ENCODE measurements at places on chromosomes 11 and 22. TPM values are rescaled to one million over a fixed set of nuclear protein-coding genes. Genes with fewer than 3 reads are reported as not detected.

Gene ART5
- total RNA-seq = 1.7 TPM

Gene RELT
- 6.0 TPM for total RNA-seq

- H3K27ac ChIP-seq = no peak overlapping the region
- no peak overlapping the region for H3K4me3 ChIP-seq
- H3K36me3 ChIP-seq = peaks cover 10% of the 10 kb centered on the region
- H3K27me3 ChIP-seq = no peaks in the 10 kb centered on the region
Measured at GRCh38 chr11:117239295-117239694, 6.8 kb downstream of the RNF214 start.

Gene CAT
- total RNA-seq = 119 TPM

GRCh38 chr11:27991736-27992135 lies 116.2 kb downstream of the KIF18A start:
- no peak overlapping the region for H3K4me3 ChIP-seq
- no peaks in the 10 kb centered on the region for H3K36me3 ChIP-seq
- H3K4me1 ChIP-seq = no peaks in the 10 kb centered on the region

DNA sequence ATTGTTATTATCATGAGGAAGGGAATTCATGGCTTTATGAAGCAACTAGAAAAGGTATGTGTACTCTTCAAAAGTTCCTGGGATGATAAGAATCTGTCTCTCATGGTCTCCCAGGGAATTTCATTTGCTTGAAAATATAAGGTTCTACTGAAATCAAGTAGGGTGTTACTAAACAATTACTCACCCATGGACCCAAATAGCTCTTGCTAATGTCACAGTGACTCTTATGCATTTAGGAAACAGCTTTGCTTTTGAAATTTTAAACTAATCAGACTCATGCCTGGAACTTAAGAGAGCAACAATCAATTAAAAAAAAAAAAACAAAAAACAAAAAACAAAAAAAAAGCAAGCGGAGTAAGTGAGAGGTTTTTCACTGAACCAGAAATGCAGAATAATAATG lies 1546.3 kb upstream of the TENM4 start:
- H3K27ac ChIP-seq = no peak overlapping the region
- H3K4me3 ChIP-seq = no peak overlapping the region
- H3K4me1 ChIP-seq = no peaks in the 10 kb centered on the region
- H3K36me3 ChIP-seq = no peaks in the 10 kb centered on the region
- no peaks in the 10 kb centered on the region for H3K27me3 ChIP-seq

Gene RAG2
- total RNA-seq = not detected

Gene RTL10
- total RNA-seq = 22.7 TPM

- H3K4me1 ChIP-seq = no peaks in the 10 kb centered on the region
- peaks cover 26% of the 10 kb centered on the region for H3K36me3 ChIP-seq
- H3K27me3 ChIP-seq = no peaks in the 10 kb centered on the region
- no peak overlapping the region for H3K4me3 ChIP-seq
- H3K27ac ChIP-seq = no peak overlapping the region
Measured at GRCh38 chr11:110606415-110606814, 105.8 kb downstream of the ARHGAP20 start.

DNA sequence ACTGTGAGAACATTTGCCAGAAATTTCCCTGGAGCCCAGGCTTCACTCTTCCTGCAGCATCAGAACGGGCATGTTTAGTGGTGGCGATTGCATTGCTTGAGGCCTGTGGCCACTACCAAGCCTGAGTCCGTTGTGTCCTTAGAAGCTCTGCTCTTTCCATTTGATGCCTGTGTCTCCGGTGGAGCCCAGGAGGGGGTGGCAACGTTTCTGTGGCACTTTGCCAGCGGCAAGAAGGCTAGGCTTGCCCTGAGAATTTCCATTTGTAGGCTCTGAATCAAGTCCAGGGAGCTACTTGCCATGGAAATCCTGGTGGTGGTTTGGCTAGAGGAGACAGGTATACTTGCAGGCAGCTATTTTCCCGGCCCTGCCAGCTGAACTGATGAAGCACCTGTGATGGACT lies 47.1 kb downstream of the ADAMTS8 start:
- no peak overlapping the region for H3K27ac ChIP-seq
- no peak overlapping the region for H3K4me3 ChIP-seq
- H3K36me3 ChIP-seq = no peaks in the 10 kb centered on the region
- no peak for DNase-seq

Gene ZNF70
- 5.8 TPM for total RNA-seq

DNA sequence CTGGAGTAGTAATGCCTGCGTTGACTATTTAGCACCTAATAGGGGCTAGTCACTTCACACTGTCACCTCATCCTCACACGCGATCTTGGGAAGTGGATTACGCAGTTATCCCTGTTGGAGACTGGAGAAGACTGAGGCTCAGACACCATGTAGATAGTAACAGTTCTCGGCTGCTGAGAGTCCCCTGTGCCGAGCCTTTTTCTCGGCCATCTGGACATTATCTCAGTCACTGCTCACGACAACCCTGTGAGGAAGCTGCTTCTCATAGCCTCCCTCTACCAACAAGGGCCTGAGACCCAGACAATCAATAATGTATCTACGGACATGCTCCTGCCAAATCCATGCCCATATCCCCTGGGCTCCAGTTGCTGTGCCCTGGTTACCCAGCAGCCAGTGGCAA lies 25.9 kb downstream of the SCUBE1 start:
- H3K27ac ChIP-seq = no peak overlapping the region
- H3K4me3 ChIP-seq = no peak overlapping the region
- H3K36me3 ChIP-seq = no peaks in the 10 kb centered on the region

DNA sequence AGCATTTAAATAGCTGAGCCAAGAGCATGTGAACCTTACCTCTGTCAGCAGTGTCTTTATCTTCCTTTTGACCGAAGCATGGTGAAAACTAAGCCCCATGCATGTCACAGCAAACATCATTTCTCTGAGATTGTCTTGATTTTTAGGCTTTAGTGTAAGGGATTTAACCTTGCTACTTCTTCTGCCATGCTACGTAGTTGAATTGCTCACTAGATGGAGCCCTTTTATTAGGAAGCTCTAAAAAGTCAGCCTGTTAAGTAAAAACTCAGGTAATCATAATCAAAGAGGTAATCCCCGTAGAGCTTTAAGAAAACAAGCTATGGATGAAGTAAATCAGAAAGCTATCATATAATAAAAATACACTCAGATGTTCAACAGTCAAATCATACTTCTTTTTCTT lies 149.5 kb downstream of the PGR start:
- no peaks in the 10 kb centered on the region for H3K4me1 ChIP-seq
- no peak overlapping the region for H3K27ac ChIP-seq
- no peaks in the 10 kb centered on the region for H3K27me3 ChIP-seq

Gene SYT13
- total RNA-seq = 6.2 TPM

- no peak overlapping the region for H3K4me3 ChIP-seq
- DNase-seq = no peak
Measured at GRCh38 chr22:47565607-47566006, 803.2 kb downstream of the TBC1D22A start.

DNA sequence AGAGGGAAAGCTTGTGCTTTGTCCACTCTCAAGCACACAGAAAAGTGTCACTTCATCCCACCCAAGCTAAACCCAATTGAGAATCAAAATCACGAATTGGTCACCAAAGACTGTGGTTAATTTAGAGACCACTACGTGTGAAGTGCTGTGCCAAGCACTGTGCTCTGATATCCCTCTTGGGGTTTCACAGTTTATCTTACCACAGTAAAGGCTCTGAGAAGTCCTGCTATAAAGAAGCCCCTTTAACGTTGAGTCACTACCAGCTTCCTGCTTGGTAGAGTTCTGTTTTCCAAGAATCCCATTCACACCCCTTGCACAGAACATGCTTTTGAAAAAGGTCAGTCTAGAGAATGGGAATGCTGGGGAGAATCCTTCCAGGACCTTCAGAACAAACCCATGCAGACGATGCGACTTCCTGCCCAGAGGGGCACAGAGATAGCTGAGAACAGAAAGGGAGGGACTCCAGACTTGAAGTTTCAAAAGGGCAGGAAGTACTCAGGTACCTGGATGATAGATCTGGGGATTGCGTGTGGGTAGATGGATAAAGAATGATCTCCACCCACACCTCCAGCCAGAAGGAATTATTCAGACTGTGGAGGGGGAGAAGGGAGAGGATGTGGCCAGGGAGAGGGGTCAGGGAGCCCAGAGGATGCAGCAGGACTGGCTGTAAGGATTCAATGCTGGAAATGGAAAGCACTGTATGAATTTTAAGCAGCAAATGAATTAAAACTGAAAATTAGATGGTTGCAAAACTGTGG lies 18.1 kb upstream of the TSPAN18 start:
- H3K27ac ChIP-seq = no peak overlapping the region
- H3K4me3 ChIP-seq = no peak overlapping the region
- H3K36me3 ChIP-seq = no peaks in the 10 kb centered on the region
- H3K4me1 ChIP-seq = no peaks in the 10 kb centered on the region
- DNase-seq = no peak
- no peaks in the 10 kb centered on the region for H3K27me3 ChIP-seq

Gene TEAD1
- 65.3 TPM for total RNA-seq

- no peak overlapping the region for H3K4me3 ChIP-seq
- peaks cover 3% of the 10 kb centered on the region for H3K4me1 ChIP-seq
- H3K27me3 ChIP-seq = no peaks in the 10 kb centered on the region
Measured at GRCh38 chr11:78560826-78561484, 13.7 kb downstream of the NARS2 start.

Gene GP1BB
- total RNA-seq = 5.5 TPM

DNA sequence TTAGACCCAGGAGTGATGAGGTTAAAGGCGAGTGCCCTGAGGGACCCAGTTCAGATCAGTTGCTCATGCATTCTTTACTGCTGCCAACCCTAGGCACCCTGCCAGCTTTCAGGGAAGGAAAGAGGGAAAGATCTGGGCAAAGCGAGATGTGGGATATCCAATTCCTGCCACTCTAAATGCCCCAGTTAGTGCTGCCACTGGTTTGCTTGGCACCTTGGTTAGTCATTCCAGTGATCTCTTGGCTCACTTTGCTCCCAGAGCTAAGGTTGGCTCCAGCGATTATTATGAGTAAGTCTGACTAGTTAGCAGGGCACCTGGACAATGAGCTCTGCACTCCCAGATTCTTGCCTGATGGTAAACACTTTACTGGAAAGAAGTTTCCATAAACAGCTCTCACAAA lies 85.0 kb downstream of the INSC start:
- no peak overlapping the region for H3K27ac ChIP-seq
- DNase-seq = no peak
- no peak overlapping the region for H3K4me3 ChIP-seq
- H3K27me3 ChIP-seq = no peaks in the 10 kb centered on the region

Gene PKNOX2
- total RNA-seq = 10.6 TPM

Gene NLRP6
- total RNA-seq = 2.7 TPM

Gene OR8K5
- total RNA-seq = not detected

- no peaks in the 10 kb centered on the region for H3K27me3 ChIP-seq
- no peaks in the 10 kb centered on the region for H3K36me3 ChIP-seq
- H3K4me1 ChIP-seq = no peaks in the 10 kb centered on the region
- DNase-seq = no peak
- no peak overlapping the region for H3K27ac ChIP-seq
- H3K4me3 ChIP-seq = no peak overlapping the region
Measured at GRCh38 chr22:38327805-38328204, 10.6 kb upstream of the CSNK1E start.

Gene PTPRJ
- total RNA-seq = 32.7 TPM

GRCh38 chr11:59283311-59283710 lies 70.6 kb upstream of the MPEG1 start:
- no peak overlapping the region for H3K27ac ChIP-seq
- H3K27me3 ChIP-seq = no peaks in the 10 kb centered on the region
- no peaks in the 10 kb centered on the region for H3K4me1 ChIP-seq

Gene OR6T1
- total RNA-seq = not detected

Gene FGF3
- total RNA-seq = not detected

DNA sequence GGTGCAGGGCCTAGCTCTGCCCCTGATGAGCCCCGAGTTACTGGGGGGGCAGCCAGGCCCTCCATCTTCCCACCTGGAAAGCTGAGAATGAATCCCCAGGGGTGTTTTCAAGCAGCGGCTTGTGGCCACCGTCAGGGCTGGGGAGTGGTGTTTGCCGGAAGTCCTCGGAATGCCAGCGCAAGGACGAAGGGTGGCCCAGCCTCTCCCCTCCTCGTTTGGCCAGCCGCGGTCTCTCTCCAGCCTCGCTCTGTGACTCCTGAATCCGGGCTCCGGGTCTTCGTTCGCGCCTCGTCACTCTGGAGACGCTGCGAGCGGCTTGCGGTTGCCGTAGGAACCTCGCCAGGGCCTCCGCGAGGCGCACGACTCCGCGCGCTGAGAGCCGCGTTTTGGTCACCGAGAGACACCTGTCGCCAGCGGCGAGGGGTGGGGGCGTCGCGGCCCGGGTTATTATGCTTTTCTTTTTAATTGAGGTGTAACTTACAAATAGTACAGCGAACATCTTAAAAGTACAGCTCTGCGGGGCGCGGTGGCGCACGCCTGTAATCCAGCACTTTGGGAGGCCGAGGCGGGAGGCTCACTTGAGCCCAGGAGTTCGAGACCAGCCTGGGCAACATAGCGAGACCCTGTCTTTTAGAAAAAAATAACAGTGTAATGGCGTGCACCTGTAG lies 6.3 kb upstream of the KDELR3 start:
- no peak overlapping the region for H3K4me3 ChIP-seq
- H3K4me1 ChIP-seq = peaks cover 11% of the 10 kb centered on the region
- H3K27me3 ChIP-seq = peaks cover 45% of the 10 kb centered on the region
- H3K27ac ChIP-seq = no peak overlapping the region

DNA sequence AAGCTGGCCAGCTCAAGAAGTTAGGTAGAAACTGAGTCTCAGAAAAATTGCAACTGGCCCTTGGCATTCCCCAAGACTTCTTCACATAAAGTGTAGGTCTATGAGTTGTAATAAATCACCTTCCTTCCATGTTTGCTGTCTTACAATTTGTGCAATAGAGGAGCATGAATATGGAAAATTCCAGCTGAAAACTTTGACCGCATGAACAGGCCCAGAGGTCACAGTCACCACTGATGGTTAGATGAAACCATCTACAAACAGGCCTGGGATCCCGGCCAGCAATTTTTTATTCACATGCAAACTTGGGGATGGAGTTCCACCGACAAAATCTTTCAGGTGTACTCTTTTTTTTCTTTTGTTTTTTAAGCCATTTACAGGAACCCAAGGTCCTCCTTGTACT lies 88.1 kb downstream of the SERGEF start:
- peaks cover 3% of the 10 kb centered on the region for H3K4me1 ChIP-seq
- H3K36me3 ChIP-seq = no peaks in the 10 kb centered on the region
- H3K27me3 ChIP-seq = no peaks in the 10 kb centered on the region
- no peak overlapping the region for H3K27ac ChIP-seq
- no peak for DNase-seq

DNA sequence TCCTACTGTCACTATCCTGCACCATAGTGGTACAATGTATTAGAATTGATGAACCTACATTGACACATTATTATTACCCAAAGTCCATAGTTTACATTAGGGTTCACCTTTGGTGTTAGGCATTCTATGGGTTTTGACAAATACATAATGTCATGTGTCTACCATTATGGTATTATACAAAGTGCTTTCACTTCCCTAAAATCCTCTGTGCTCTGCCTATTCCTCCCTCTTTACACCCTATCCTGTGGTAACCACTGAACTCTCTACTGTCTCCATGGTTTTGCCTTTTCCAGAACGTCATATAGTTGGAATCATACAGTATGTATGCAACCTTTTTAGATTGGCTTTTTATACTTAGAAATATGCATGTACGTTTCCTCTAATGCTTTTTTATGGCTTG lies 51.5 kb downstream of the CCDC15 start:
- no peak for DNase-seq
- H3K27ac ChIP-seq = no peak overlapping the region
- H3K4me3 ChIP-seq = no peak overlapping the region
- H3K27me3 ChIP-seq = no peaks in the 10 kb centered on the region

Measured in lung (tissue), 17 donors.